ENCODE measurements at places on chromosomes 1 and 21. TPM values are rescaled to one million over a fixed set of nuclear protein-coding genes. Genes with fewer than 3 reads are reported as not detected.

The SMIM11 gene
- polyA plus RNA-seq = 4.8 TPM

GRCh38 chr1:18868801-18869424 lies 9.5 kb upstream of the TAS1R2 start:
- DNase-seq = no peak

The MEF2D gene
- polyA plus RNA-seq = 23.3 TPM

The P3R3URF gene
- polyA plus RNA-seq = not detected

GRCh38 chr21:42555756-42556438 lies 42.2 kb downstream of the SLC37A1 start:
- DNase-seq = no peak

The CFHR1 gene
- polyA plus RNA-seq = 0.21 TPM

DNA sequence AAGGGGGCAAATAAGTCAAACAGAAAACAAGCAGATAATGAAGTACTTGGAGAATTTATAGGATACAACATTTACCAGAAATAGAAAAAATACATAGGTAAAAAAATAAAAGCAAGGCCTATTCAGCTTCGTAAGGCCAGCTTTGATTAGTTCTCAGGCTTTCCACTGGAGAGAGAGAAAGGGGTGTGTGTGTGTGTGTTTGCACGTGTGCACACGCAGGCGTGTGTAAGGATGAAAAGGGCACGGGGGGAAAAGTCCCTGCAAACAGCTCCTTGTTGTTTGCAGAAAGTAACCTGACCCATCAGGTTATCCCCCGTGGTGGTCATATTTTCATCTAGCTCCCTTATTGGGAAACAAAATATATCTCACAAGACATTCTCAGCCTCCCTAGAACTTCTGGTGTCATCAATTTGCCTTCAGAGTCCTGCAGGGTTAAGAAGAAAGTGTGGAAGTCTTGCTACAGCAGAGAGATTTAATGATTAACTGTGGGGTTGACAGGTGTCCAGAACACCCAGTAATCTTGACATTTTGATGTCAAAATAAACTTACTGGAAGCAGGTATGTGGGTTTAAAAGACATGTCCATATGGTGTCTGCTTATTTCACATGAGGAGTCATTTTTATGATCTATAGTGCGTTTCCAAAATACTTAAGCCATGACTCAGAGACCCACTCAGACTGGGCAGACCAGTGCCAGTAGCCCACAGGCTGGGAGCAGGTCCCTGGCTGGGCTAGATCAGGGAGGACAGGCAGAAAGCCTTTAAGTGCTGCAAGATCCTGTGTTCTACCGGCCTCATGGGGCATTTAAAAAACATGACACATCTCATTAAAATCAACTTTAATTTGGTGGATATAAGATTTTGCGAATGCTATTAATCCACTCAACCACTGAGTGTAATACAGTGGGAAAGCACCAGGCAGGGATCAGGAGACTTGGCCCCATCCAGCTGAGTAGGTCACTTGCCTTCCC lies 487.6 kb upstream of the CAMK1G start:
- no peak for DNase-seq

The ST6GALNAC3 gene
- 94.8 TPM for polyA plus RNA-seq

- DNase-seq = no peak
Measured at GRCh38 chr1:153941826-153942725, 4.4 kb downstream of the DENND4B start.

DNA sequence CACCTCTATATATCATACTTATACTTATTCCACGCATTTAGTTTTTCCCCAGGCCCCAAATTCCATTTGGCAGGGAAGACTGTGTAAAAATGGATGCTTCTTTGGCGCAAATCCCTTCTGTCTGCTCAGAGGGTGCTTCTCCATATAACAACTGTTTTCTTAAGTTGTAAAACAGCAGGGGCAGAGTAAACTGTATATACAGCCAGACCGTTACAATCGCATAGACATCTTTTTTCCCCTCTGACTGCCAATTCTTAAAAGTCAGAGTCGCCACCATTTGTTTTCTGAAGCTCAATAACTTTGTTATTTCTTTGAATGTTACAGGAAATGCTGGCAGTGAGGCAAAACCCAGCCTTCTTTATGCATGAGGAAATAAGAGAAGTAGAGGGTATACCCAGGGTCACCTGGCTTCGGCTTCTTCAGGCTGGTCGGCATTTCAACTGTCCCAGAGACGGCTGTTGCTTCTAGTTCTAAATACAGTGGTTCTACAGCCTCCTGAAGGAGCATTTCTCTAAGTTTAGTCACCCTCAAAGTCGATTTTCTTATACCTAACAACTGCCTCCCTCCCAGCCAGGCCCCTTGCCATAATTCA lies 188.4 kb downstream of the CLIC6 start:
- DNase-seq = no peak

GRCh38 chr1:224358237-224358636 lies 1.6 kb downstream of the CNIH4 start:
- DNase-seq = no peak

DNA sequence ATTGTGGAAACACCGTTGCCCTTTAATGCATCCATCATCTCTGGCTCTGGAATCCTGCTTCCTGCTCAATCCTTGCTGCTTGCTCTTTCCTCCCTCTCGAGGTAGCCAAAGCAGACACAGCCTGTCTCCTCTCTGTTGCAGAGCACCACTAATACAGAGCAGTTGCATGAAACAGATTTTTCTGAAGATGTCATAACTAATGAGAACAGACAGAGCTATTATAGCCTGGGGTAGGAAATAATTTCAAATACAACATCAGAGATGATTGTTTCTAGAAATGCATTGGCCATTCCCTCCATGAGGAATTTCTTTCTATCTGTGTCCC lies 23.3 kb upstream of the ACBD6 start:
- DNase-seq = no peak

- DNase-seq = no peak
Measured at GRCh38 chr1:155761736-155762405, 73.0 kb downstream of the DAP3 start.

DNA sequence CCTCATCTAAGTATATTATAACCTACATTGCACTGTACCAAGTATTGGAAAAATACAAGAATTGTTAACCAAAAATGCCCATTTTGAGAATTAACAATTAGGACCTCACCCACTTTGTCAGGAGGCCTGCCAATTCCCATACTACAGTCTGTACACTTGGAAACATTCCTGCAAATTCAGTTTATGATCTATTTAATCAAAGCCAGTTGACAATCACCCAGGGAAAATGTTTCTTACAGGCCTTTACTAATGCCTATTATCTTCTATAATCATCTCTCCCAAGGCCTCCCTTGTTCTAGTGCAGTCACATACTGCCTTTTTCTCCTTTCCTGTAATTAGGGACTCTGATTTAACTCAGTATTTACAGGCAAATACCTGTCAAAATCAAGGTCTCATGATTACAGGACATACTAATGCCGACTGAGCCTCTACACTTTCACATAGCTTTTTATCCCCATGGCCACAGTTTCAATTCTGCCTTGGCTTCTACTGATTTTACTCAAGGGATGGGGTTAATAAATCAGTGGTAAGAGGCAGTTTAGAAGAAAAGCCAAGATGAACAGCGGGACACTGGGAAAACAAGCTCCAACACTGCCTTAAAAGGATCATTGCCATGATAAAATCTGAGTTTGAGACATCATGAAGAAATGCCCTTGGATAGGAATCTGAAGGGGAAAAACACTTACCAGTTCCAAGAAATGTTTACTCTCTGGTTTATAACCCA lies 338.7 kb downstream of the VAV3 start:
- DNase-seq = no peak

The NMNAT2 gene
- 3.5 TPM for polyA plus RNA-seq
